NCI-H1694 (cell line): ENCODE measurements at places on chromosomes 13 and 19.

- DNase-seq: no peak
Observed at GRCh38 chr19:9430444-9430843, 4.9 kb downstream of the ZNF266 start.

DNA sequence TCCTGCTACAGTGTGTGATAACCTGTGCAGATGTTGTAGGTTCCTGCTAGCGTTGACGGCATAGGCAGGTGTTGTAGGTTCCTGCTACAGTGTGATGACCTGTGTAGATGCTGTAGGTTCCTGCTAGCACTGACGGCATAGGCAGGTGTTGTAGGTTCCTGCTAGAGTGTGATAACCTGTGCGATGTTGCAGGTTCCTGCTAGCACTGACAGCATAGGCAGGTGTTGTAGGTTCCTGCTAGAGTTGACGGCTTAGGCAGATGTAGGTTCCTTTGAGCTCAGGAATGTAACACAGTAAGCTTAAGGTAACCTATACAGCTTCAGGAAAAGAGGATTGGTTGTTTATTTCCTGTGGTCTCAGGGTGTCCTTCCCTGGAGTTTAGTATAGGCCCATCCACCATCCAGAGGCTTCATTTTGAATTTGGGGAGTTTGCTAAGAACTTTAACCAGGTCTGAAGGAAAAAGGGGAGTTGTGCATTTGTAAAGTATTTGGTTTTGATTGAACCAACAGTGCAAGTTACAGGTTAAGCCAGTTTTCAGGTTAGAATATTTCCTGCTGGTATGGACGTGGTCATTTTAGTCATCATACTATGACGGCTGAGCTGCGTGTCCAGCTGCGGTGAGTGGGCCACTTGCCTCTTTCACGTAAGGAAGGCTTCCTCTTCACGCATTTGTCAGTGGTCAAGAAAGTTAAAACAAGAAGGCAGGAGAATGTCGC lies 53.8 kb downstream of the ATP11A start:
- DNase-seq: no peak

GRCh38 chr19:18230941-18231734 lies 4.9 kb upstream of the PDE4C start:
- no peak for DNase-seq

- DNase-seq: peak; percentile 55
Observed at GRCh38 chr13:26628706-26629105, 71.2 kb downstream of the WASF3 start.

- DNase-seq: no peak
Observed at GRCh38 chr19:11067356-11068113, 21.7 kb upstream of the LDLR start.

DNA sequence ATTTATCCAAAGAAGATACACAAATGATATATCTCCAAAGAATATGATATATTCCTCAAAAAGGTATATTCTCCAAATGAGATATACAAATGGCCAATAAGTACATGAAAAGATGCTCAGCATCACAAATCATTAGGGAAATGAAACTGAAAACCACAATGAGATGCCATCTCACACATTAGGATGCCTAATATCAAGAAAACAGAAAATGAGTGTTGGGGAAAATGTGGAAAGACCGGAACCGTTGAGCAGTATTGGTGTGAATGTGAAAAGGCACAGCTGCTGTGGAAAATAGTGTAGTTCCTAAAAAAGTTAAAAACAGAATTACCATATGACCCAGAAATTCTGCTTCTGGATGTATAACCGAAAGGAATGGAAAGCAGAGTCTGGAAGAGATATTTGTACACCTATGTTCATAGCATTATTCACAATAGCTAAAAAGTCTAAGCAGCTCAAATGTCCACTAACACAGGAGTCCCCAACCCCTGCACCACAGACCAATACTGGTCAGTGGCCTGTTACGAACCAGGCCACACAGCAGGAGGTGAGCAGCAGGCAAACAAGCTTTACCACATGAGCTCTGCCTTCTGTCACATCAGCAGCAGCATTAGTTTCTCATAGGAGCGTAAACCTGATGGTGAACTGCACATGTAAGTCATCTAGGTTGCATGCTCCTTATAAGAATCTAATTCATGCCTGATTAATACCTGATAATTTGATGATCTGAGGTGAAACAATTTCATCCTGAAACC lies 291.9 kb downstream of the PCDH20 start:
- no peak for DNase-seq

DNA sequence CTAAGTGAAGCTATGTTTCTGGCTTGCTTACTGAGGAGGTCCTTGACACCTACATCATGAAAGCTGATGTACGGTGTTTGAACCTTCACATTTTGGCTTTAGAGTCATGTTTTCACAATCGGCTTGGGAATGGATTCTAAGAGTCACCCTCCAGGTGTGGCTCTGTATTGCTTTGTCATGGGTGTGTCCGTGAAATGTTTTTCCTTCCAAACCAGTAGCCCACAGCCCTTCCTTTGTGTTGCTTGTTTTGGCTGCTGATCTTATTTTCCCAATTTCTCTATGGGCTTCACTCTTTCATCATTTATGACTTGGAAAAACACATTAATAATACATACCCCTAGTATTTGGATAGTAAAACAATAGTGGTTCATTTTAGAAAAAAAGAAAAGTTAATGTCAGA lies 240.6 kb downstream of the GGACT start:
- DNase-seq: no peak

DNA sequence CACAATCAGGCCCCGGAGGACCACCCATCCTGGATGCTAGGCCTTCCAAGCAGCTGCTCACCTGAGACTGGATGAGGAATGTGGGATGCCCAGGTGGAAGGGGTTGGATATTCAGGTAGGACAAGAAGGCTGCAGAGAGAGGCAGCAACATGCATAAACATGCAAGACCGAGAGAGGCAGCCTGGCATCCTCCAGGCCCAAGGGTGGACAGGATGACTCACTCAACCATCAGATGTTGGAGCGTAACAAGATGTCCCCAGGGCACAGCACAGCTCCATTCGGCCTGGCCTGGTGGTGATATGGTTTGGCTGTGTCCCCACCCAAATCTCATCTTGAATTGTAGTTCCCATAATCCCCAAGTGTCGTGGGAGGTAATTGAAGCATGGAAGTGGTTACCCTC lies 10.0 kb upstream of the CABP5 start:
- no peak for DNase-seq

- DNase-seq: peak; percentile 66
Observed at GRCh38 chr13:27022571-27023311, 148.9 kb downstream of the USP12 start.

DNA sequence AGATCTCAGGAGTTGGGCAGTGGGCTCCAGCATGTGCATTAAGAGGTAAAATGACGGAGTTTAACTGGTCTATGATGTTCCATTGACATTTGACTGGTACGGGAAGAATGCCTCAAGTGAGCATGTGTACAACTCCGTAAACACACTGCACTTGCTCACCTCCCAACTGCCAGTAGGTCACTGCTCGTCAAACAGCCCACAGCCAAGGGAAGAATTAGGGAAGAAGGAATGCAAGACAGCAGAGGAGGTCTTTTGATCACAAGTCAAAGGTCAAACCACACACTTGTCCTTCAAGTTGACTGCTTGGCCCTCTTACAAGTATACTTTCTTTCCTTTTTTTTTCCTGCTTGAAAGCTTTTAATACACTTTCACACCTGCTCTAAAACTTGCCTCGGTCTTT lies 236.7 kb downstream of the B3GLCT start:
- DNase-seq: no peak

DNA sequence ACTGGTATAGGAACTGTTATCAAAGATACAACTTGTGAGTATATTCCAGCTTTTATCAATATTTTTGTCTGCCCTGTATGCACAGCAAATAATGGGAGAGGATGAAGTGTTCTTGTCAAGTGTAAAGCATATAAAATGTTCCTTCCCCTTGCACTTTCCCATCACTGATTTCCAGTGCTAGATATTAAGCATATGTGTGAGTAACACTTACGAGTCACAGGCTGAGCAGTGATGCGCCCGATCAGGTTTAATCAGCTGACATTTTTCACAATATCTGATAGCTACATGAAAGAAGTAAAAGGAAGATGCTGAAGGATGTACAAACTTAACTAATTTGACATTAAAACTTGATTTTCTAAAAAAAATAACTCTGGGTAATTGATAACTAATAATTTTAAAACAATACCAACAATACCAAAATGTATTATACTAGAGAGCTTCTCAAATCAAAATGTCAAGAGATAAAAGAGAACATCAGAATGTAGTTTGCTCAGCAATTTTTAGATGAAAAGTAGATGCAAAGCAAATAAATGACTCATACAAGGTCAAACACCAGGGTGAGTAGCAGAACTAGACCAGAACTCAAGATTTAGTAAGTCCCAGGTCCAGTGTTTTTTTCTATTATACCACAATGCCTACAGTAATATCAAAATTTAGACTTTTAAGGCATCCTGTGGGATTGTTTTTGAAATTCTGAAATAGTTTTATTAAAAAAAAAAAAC lies 56.4 kb downstream of the ZDHHC20 start:
- no peak for DNase-seq

DNA sequence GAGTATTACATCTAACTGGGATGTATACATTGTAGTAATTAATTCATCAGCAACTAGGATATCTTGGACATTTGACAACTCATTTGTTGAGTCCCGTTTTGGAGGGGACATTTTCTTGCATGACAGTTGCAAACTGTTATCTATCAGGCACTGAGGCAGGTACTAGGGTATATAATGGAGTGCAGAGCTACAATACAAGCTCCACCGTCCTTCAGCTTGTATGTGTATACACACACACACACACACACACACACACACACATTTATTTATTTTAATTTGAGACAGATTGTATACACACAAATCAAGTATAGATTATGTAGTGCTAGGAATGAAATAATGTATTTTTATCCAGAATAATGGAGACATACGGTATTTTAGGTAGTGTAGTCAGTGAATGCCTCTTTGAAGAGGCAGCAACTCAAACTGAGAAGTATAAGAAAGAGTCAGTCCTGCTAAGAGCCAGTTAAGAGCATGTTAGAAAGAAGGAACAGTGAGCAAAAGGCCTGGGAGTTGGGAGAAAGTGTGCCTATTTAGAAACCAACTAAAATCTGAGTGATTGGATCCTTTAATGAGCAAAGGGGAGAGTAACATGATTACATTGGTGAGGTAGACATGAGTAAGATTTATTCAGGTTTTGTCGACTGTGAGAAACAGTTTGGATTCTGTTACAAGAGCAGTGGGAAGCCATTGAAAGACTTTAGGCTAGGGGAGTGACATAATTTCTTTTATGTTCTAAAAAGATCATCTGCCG lies 74.5 kb downstream of the NBEA start:
- DNase-seq: no peak

GRCh38 chr19:12055784-12056183 lies 3.0 kb upstream of the ZNF878 start:
- no peak for DNase-seq

- no peak for DNase-seq
Observed at GRCh38 chr13:29648760-29649159, 53.3 kb upstream of the SLC7A1 start.

DNA sequence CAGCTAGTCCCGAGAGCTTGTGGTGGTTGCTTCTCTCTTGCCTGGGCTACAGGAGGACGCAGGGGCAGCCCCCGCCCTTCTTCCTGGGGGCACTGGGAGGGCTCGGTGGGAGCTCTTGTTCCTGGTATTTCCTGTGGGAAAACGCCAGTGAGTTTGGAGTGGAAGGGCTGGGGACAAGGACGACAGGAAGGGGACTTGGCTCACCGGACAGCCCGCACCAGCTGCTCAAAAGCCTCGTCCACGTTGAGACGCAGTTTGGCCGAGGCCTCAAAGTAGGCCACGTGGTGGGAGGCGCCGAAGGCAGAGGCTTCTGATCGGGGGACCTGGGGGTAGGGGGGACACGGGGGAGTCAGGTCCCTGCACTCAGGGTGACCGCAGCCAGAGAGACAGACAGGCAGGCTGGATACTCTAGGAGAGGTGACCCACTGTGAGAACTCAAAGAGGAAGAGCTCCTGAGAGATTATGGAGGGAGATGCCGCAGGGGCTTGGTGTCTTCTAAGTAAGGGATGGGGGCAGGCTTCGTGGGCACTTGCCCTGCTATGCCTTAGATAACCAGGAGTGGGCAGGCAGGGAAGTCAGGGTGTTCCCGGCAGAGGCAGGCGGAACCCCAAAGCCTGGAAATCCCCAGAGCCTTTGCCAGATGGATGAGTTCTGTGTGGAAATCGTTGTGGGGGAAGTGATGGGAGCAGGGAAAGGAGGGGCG lies 4.3 kb downstream of the RRAS start:
- DNase-seq: no peak

DNA sequence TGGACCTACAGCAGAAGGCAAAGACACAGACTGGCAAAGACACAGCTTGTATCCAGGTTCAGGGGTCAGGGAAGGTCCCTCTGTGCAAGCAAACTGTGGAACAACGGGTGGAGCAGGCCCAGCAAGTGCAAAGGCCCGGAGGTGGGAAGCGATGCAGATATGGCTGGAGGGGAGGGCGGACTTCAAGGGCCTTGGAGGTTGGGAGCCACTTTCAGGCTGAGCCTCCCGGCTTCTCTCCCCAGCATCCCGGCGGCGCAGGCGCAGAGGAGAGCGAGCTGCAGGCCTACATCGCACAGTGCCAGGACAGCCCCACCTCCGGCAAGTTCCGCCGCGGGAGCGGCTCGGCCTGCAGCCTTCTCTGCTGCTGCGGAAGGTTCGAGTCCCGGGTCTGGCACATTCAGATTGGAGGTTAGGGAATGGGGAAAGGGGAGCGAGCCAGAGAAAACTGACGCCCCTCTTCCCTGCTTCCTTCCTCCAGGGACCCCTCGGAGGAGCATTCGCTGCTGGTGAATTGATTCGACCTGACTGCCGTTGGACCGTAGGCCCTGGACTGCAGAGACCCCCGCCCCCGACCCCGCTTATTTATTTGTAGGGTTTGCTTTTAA lies 2.1 kb upstream of the PNPLA6 start:
- DNase-seq: no peak

DNA sequence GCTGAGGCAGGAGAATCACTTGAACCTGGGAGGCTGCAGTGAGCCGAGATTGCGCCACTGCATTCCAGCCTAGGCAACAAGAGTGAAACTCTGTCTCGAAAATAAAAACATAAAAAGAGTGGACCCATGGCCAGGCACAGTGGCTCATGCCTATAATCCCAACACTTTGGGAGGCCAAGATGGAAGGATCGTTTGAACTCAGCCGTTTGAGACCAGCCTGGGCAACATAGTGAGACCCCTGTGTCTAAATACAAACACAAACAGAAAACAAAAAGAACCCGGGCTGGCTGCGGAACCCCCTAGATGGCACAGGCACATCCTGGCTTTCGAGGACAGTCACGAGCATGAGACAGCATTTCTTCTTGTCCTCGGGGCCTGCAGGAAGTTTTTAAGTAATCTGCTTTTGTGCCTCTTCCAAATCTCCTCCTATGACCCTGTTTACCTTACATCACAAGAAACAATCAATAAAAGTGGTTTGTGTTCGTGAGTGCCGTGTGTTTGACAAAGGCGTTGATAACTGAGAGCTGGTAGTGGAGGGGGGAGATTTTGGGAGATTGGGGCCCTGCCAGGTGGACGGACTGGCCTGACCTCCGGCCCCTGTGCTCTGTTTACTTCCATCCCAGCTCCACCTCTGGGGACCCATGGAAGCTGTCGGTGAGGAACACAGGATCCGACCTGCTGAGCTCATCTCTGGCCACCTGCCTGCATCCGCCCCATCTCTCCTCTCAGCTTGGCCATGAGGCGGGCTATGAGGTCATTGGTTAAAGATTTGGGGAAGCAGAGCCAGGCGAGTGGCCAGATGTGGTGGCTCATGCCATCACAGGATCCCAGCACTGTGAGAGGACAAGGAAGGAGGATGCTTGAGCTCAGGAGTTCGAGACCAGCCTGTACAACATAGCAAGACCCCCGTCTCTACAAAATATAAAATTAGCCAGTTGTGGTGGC lies 5.9 kb upstream of the GDF15 start:
- DNase-seq: no peak

GRCh38 chr13:37956536-37956935 lies 87.0 kb upstream of the TRPC4 start:
- DNase-seq: no peak

GRCh38 chr13:51043310-51043709 lies 67.8 kb downstream of the C13orf42 start:
- no peak for DNase-seq
